ENCODE measurements at places on chromosomes 2 and 18.

- DNase-seq: no peak
These were observed 600.0 kb downstream of the SLC4A3 start for GRCh38 chr2:220227266-220227920.

DNA sequence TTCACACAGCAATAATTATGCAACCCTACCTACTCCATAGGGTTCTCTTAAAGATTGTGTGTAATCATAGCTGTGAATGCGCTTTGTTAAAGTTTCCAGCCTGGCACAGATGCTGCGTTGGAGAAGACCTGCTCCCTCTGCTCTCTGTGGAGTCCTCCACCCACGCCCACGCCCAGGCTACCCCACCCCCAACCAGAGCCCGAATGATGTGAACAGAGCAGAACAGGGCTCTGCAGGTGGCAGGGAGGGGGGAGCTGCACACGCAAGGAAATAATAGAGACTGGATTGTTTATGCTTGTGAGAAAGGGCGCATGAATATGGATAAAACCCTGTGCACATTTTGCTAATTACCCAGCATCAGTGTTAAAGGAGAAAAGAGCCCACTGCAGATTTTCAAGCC lies 447.5 kb downstream of the BCL11A start:
- no peak for DNase-seq

DNA sequence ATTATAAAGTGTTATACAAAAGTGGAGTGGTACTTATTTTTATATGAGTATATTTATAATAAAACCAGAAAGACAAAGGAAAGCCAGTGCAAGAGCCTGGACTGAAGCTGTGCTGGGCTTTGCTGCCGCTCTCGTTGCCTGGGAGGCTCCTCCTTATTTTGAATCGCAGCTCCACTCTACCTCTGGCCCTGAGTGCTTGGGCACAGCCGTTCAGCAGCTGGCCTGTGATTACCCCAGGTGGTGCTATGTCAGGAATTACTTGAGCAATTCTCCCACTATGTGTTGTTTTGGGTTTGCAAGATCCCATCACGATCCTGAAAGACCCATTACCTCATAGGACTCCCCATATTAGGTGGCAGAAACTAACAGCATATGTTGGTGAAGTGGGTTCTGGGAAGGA lies 53.0 kb upstream of the LCLAT1 start:
- no peak for DNase-seq

DNA sequence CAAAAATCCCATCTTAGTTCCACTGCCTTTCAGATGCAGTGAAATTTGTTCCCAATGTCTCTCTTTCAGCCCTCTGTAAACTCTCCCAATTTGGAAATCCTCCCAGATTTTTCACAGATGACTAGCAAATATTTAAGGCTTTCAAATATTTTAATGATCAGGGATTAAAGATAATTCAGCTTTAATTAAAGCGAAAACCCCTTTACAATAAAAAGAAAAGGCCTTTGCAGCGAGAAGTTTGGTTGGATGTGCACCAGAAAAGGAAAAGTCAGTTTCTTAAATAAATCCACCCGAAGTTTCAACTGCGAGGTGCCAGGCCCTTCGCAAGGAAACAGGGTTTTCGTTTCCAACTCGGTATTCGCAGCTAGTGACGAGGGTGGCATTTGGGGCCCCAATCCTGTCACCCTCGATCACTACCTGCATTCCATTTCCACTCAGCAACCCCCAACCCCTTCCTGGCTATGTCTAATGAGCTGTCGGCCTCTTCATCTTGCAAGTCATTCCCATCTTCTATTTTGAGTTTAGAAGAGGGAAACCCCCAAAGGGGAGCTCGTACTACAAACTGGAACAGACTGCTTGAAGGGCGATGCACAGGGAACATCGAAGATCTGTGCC lies 1.5 kb downstream of the RAX start:
- no peak for DNase-seq

DNA sequence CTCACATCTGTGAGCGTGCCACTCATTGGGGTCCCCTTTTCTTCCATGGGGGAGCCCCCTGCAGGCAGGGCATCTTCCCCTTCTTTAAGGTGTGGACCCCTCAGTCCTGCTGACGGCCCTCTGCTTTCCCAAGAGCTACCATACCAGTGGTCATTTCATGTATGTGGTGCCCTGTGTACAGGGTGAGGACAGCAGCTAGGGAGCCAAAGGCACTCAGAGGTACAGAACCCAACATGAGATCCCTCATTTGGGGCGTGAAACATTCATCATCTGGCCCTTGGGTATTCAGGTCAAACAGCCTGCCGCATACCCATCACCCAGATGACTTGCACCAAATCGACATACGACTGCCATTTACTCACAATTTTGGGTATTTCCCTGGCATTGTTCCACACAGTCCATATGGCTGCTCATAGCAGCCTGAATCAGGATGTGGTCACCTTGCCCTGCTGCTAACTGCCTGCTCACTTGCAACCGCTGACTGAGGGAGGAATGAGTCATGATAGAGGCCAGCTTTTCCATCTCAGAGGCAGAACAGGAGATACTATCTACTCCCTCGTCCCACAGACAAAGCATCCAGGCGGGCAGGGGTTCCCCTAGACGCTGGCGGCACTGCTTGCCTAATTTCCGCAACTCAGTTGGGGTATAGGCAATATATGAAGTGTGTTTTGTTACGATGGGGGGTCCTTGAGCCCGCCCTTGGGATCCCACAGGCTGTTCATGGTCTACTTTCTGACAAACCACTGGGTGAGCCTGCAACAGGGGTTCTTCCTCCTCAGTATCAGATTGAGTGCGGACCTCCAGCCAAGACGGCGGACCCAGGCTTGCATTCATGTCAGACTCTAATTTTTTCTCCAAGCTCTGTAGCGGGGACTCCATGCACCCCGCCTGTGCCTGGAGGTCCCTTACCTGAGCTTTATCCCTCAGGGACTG lies 228.6 kb downstream of the SATB2 start:
- peak; percentile 18 for DNase-seq

DNA sequence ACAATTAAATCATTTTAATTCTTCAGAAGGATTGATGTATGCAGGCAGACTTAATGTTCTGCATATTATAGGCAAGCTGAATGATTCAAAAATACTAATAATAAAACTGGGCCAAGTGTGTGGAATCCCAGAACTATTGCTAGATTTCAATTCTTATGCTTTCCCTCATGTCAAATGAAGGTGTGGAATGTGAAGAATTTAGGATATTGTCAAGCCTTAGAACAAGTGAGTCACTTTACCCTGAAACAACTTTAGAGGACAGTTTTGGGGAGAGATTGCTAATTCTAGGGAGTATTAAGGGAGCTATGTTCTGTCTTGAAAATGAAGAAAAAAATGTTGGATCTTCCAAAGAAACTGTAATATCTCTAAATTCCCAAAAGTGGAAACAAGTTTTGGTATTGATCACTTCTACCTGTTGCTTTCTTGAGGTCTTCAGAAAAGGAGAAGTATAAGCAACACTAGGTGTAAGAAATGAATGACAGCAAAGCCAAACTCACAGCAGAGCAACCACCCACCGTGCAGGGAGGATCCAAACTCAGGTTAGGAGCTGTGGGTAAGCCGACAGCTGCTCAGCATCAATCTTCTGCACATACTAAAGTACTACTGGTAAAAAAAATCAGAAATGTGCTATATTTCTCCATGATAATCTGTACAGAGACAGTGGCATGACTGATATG lies 818.1 kb downstream of the SLC4A3 start:
- DNase-seq: no peak

Measured in RPMI8226 (cell line).